ENCODE measurements at places on chromosomes 2 and 18.

DNA sequence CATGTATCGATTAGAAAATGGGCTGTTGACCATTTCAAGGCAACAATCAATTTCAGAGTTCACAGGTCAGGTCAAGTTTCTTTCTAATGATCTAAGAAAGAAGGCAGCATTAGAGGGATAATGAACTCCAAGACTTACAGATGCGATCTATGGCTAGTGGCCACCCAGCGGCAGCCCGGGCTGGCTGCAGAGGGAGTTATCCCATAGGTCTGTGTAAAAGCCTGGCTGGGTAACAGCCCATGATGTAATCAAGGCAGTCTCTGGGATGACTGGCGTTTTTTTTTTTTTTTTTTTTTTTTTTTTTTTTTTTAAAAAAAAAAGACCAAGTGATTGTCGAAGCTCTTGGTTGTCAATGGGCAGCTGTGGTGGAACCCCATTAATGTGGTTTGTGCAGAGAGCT is 171.1 kb upstream of the SKOR2 start:
- DNase-seq = no peak

- DNase-seq = no peak
Measured at GRCh38 chr2:224892574-224893204, 149.6 kb downstream of the DOCK10 start.

- no peak for DNase-seq
Measured at GRCh38 chr2:10469955-10470608, 22.0 kb upstream of the ODC1 start.

DNA sequence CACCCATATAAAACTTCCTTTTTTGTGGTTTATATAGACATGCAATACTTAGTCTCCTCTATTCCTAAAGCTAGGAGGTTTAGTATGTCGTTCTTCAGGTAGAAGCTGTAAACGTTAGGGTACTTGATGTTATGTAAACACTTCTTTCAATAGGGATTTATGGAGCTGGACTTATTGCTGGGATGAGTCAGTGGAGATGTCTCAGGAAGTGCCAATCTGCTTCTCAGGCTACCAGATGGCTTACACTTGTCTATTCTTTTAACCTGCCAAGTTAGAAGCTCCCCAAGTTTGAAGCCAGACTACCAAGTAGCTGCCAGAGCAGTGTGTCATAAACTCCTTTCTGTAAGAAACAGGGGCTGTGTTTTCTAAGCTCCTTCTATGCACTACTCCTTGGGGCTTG is 756.5 kb upstream of the LRRTM1 start:
- DNase-seq = no peak

- DNase-seq = no peak
Measured at GRCh38 chr18:61245276-61245675, 88.0 kb upstream of the CDH20 start.

- DNase-seq = no peak
Measured at GRCh38 chr2:168789776-168790175, 12.7 kb upstream of the NOSTRIN start.

GRCh38 chr2:214537929-214538328 is 127.1 kb downstream of the VWC2L start:
- DNase-seq = no peak

DNA sequence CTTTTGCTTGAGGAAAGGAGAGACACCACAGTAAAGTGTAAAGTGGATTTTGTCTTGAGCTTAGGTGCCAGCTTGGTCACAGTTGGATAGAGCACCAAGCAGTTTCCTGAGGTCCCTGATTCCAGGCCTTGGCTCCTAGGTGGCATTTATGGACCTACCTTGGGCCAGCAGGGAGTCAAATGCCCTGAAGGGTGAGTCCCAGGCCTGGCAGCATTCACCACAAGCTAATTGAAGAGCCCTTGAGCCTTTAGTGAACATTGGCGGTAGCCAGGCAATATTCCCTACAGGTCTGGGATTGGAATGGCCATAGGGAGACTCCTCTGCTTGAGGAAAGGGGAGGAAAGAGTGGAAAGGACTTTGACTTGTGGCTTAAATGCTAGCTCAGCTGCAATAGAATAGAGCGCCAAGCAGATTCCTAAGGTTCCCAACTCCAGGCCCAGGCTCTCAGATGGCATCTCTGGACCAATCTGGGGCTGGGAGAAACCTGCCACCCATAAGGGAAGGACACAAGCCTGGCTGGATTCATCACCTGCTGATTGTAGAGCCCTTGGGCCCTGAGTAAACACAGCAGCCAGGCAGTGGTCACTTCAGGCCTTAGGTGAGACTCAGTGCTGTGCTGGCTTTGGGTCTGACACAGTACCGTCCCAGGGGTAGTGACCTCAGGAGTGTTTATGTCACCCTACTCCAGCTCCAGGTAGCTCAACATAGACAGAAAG is 137.5 kb upstream of the OTOS start:
- DNase-seq = no peak

- no peak for DNase-seq
Measured at GRCh38 chr2:36963106-36963505, 3.2 kb downstream of the STRN start.

GRCh38 chr18:9494778-9495331 is 19.5 kb downstream of the RALBP1 start:
- DNase-seq = no peak

- no peak for DNase-seq
Measured at GRCh38 chr2:40353231-40353630, 98.7 kb downstream of the SLC8A1 start.

- no peak for DNase-seq
Measured at GRCh38 chr2:200264631-200265030, 41.9 kb upstream of the SPATS2L start.

GRCh38 chr18:75694292-75694691 is 266.8 kb upstream of the SMIM21 start:
- DNase-seq = no peak

DNA sequence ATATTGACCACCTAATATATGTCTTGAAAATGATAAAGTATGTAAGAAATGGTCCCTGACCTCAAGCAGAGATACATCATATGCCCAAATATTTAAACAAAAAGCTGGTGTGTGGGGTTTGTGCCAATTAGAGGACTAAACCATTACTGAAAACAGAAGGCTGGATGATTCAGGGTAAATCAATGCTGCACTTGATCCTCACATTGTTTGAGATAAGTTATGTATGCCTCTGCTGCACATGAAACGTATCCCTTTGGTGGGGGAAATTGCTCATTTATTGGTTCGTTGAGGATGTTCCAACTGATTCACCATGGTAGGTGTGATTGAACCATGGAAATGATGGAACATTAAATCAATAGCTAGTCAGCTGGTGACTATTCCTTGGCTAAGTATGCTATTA is 24.7 kb upstream of the DARS1 start:
- DNase-seq = no peak

GRCh38 chr2:62321380-62322289 is 125.7 kb downstream of the B3GNT2 start:
- no peak for DNase-seq

DNA sequence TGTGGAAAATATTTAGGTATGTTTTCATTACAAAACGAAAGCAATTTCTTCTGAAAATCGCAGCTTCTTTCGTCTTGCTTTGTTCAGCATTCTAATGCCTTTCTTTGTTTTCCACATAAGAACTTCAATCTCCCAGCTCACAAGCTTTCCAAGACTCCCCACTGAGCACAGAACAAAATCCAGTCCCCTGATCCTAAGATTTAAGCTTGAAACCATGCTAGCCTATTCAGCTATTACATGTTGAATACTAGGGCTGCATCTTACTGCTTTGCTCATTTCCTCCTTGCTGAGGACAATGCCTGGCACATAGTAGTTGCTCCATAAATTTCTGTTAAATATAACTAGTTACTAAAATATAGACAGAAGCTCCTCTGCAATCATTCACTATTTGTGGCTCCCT is 160.6 kb downstream of the GALNT3 start:
- DNase-seq = no peak

DNA sequence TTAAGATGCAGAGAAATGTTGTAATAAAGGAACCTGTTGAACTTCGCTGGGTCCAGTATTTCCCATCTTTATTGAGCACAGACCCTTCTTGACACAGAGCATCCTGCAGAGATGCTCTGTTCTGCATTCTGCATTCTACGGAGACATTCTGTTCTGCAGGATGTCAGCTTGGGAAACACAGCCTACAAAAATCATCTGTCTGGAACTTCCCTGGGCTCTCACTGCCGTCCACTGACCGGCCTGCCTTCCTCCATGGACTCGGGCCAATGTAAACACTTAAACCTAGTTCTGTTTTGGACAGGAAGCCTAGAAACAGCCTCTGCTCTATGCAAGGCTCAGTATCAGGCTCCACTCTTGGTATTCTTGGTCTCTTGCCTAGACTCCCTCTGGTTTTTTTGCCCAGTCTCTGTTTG is 90.0 kb upstream of the PPP1CB start:
- no peak for DNase-seq

GRCh38 chr18:56221195-56222065 is 417.0 kb downstream of the TXNL1 start:
- no peak for DNase-seq

GRCh38 chr2:43609290-43609918 is 13.6 kb upstream of the THADA start:
- DNase-seq = no peak

GRCh38 chr2:96264656-96265348 is 995 bp downstream of the TMEM127 start:
- no peak for DNase-seq

GRCh38 chr2:26900831-26901321 is 52.9 kb downstream of the DPYSL5 start:
- no peak for DNase-seq

DNA sequence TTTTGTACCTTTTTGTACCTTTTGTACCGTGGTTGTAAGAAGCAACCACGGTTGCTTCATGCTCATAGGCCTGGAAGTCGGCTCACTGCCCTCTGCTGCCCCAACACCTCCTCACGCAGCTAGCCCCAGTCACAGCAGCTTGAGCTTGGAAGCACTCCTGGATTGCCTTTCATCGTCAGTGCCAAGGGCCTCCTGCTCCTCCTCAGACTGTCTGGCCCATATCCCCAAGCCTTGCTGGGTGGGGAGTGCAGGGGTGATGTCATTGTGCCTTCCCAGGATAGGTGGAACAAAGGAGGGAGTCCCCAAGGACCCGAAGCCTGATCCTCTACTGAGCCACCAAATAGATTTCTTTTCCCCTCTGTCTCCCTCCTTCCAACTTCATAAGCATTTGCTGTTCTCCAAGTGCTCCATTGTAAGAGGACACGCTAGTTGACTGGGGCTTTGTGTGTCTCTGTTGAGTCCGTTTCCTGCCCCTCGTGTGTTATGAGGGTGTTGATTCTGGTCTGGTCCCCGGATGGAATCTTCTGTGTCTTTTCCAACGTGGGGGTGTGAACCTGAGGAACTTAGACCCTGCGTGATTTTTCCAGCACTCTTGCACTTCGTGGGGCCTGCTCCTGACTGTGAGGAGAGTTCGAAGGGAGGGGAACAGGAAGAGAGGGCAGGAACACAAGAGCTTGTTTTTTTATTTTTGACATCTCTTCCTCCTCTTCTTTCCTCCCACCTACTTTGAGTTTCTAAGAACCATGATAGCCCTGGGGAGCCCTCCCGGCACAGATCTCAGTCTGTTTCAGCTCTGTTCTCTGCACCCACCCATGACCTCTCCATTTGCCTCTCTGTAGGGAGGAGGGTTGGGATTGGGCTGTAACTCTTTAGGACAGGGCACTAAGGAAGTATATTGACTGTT is 127.2 kb upstream of the EML6 start:
- no peak for DNase-seq

DNA sequence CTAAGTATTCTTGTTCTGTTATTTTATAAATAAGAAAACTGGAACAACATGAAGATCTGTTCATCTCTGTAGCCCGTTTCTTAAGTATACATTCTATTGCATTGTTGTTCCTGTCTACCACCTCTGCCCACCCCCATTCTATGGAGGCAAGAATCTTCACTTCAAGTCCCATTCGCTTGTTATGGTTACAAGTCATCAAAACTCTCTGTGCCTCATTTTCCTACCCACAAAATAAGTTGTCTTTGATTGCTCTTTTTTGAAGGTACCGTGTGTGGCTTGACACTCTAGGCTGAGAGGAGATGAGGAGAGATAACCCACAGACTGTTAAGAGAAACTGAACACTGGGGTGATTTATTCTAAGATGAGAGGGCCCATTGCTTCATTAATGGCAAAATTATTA is 2.9 kb upstream of the EVA1A start:
- DNase-seq = no peak

GRCh38 chr2:218711550-218711929 is 905 bp downstream of the TTLL4 start:
- no peak for DNase-seq

GRCh38 chr2:151261977-151262291 is 271 bp upstream of the RBM43 start:
- no peak for DNase-seq

DNA sequence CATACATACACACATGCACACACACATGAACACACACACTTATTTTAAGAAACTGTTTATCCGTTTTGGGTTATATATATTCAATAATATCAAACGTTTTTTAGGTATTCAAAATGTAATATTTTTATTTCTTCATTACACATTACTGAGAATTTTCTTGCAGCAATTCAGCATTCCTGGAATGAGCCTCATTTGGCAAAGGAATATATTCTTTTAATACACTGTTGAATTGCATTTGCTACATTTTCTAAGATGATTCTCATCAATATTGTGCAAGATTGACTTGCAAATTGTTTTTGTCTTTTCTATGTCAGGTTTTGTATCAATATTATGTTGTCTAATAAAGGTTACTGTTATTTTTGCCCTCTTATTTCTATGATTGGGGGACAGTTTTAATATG is 276.1 kb upstream of the CYP26B1 start:
- no peak for DNase-seq

DNA sequence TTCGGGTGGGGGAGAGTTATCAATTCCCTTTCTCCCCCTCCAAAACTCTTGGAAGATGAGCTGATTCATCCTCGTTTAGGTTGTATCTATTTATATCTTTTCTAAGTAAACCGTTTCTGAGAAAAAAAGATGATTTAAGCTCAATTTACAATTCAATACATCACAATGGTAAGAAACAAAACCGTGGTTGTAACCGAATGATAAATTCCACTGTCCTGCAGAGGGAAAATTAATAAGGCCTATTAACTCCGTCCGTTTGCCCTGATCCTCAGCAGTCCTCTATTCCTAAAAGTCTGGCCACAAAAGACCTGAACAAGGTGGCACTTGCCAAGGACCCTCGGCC is 286.2 kb downstream of the TCF4 start:
- DNase-seq = no peak

GRCh38 chr2:85427300-85427835 is 8.9 kb downstream of the SH2D6 start:
- no peak for DNase-seq

GRCh38 chr2:172972005-172972619 is 103.5 kb upstream of the MAP3K20 start:
- DNase-seq = no peak

- no peak for DNase-seq
Measured at GRCh38 chr2:241675885-241676284, 10.7 kb downstream of the DTYMK start.

DNA sequence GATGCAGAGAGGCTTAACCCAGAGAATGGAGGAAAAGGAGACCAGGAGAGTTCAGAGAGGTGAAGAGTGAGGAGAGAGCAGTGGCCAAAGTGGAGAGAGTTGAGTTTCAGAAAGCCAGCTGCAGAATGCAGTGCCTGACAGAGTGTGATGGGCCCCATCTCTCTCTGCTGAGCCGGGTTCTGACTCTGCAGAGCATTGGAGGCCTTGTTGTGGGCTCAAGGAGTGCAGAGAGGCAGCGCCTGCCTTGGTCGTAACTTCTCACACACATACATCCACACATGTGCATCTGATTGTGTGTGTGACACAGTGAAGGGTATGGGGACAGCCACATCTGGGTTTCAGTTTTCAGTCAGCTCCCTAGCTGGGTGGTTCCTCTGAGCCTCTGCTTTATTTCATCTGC is 58.8 kb downstream of the AGAP1 start:
- DNase-seq = no peak
